Mucosa of gallbladder (tissue), 1 donor: ENCODE measurements at places on chromosomes 11 and 22. TPM values are rescaled to one million over a fixed set of nuclear protein-coding genes. Genes with fewer than 3 reads are reported as not detected.

- no peak for DNase-seq
Observed at GRCh38 chr11:20444535-20444934, 57.0 kb downstream of the PRMT3 start.

- DNase-seq: no peak
Observed at GRCh38 chr22:43971112-43971511, 15.9 kb downstream of the SAMM50 start.

GRCh38 chr22:19455585-19456370, 8.3 kb upstream of the C22orf39 start:
- DNase-seq: no peak

GRCh38 chr11:116110802-116111201, 606.6 kb upstream of the CADM1 start:
- DNase-seq: no peak

- DNase-seq: no peak
Observed at GRCh38 chr11:65883058-65883761, 3.6 kb downstream of the CTSW start.

- DNase-seq: no peak
Observed at GRCh38 chr11:130188585-130189347, 29.2 kb downstream of the ST14 start.

DNA sequence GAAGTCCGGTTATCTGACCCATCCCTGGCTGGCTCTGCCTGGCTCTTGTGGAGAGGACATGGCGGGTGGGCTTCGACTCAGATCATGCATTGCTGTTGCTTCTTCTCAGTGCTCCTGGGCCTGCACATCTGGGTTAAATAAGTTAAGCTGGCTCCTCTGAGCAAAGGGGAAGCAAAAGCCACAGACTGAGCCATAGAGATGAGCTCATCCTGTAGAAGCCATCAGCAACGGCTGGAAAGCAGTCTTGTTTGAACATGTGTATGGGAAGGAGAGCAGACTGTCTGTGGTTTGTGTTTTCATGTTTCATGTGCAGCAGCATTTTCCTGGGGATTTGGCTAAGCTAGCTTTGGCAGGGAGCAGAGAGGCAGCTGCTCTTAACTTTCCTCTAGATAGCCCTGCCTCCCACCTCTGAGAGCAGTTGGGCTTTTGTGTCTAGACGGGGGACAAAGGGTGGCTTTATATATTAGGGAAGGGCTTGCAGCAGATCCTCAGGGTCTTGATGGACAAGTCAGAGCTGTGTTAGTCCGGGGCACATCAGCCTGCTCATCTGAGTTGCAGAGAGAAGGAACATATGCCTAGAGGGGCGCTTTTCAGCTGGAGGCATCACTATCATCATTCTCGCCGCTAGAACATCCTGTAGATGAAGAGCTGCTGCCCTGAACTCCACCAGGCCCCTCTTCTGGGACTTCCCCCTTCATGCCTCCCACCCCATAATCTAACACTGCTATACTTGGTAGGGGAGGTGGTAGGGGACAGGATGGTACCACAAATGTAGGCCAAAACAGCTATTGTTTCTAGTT, 14.9 kb downstream of the DCPS start:
- DNase-seq: peak; percentile 44

DNA sequence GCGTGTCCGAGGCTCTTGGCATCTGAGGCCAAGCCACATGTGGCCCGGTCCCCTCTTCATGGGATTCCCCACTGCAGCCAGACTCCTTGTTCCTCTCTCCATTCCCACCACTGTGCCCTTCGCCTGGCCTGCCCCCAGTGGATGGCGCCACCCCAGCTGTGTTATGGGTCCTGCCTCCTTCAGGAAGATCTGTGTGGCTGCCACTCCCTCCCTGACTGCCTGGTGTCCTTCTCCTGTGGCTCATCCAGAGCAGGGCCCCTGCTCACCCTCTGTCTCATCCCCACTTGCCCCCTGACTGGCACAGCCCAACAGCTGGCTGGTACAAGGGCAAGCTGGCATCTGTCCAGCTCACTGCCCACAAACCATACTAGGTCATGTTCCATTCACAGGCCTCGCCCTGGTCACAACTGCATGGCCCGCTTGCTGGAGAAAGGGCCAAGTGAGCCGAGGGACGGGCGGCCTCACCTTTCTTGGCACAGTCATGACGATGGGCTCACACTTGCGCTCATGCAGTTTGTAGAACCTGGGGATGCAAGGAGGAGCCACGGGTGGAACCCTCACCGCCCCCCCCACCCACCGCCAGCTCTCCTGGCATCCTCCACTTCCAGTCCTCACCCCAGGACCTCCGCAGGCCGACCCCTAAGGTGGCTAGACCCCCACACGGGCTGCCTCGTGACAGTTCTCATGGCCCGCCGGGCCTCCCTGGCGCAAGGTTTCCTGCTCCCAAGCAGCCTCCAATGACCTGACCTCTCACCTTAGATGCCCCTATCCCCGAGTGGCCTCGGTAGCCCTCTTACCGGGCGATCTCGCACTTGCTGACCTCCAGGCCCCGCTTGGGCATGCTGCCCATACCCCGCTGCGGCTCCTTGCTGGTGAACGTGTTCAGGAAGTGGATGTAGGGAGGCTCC, 2.1 kb upstream of the PTPRCAP start:
- DNase-seq: no peak

Gene TRPM5
- 4.4 TPM for total RNA-seq

Gene APOL3
- total RNA-seq: 20.9 TPM

Gene CATSPER1
- total RNA-seq: 0.92 TPM

Gene WBP2NL
- 1.6 TPM for total RNA-seq

Gene RHBDD3
- total RNA-seq: 24.0 TPM
